GM04503 (cell line): ENCODE measurements at places on chromosomes 13 and 19.
A peak's percentile ranks its signal among the peaks of the same experiment; 100 is the strongest.

DNA sequence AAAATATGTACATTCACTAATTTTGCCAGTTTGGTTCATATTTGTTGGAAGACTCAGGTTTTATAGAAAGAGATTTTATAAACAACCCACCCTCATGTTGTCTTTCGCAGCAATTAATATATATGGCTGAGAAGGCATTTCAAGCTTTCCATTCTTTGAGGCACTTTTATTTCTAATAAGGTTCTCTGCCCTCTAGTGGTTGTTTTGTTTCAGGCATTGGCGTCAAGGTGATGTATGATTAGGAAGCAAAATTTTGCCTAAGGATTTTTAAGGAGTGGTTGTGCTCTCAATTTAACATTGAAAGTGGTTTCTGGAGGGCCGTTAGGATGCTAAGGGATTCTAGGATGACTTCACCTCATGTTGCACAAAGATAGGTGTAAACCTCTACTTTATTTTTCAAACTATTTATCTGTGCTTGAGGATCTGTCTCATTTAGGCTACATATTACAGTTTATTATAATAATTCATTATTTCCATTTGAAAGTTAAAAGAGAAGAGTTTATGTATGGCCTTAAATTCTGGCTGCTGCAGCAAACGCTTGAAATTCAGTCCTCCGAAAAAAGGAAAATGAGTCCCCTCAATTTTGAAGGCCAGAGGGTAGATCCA, 35.9 kb downstream of the OXGR1 start:
- DNase-seq, result no peak

GRCh38 chr13:42984026-42984425, 8.0 kb downstream of the EPSTI1 start:
- no peak for DNase-seq

DNA sequence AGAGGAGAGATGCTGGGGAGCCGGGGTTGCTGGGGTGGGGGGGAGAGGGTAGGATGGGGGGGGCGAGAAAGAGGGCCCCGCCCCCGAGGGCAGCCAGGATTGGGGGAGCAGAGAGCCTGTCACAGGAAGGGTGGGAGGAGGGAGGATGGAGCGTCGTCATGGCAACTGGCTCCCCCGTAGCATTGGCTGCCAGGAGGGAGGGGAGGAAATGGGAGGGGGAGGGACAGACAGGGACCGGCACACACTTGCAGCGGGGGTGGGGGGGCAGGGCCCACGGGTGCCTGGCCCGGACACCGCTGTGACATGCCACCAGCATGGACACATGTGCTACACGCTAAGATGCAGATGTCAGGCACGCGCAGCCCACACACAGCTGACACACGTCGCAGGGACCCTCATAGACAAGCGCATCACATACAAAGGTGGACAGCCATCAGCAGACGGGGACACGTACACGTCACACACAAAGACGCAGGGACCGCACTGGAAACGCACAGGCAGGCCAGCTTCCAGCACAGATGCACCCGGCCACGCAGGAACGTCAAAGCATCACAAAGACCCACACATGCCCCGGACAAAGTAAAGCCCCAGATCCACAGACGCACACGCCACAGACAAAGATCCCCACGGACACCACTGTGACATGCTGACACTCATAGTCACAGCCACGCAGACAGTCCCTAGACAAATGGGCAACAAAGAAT, at the start of gene LMTK3:
Gene LMTK3 (minus strand): TSS at position 36 of the 704 bp plus-strand sequence. CDS start 259 bp downstream, outside the sequence.
- DNase-seq, result no peak

- no peak for DNase-seq
Observed at GRCh38 chr13:114286808-114287207, 5.4 kb downstream of the UPF3A start.

DNA sequence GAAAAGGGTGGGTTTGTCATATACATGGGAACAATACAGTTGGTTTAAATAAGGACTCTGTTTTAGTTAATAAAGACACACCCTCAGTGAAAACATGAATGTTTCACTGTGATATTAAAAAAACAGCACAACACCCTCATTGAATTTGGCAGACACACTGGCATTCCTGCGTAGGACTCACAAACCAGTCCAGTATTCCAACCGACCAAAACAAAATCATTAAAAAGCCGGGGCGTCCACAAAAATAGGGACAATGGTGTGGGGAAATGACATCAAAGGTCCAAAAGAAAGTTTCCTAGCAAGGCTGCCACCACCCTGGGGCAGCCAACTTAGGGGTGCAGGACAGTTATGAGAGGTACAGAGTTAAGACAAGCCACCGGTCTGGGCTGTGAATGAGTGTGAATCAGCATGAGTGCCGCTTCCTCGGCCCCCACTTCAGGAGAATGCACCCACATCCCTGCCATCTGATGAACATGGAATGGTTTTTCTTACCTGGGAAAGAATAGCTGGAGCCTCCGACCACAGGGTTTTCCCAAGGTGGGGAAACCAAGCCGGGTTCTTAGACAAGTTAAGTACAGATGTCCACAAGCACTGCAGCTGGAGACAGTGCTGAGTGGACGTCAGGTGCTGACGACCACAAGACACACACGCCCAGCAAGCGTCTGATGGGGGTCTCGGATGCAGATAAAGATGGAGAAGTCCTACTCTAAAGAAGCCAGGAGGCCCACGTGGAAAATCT, 73.3 kb downstream of the KLF2 start:
- DNase-seq, result no peak

DNA sequence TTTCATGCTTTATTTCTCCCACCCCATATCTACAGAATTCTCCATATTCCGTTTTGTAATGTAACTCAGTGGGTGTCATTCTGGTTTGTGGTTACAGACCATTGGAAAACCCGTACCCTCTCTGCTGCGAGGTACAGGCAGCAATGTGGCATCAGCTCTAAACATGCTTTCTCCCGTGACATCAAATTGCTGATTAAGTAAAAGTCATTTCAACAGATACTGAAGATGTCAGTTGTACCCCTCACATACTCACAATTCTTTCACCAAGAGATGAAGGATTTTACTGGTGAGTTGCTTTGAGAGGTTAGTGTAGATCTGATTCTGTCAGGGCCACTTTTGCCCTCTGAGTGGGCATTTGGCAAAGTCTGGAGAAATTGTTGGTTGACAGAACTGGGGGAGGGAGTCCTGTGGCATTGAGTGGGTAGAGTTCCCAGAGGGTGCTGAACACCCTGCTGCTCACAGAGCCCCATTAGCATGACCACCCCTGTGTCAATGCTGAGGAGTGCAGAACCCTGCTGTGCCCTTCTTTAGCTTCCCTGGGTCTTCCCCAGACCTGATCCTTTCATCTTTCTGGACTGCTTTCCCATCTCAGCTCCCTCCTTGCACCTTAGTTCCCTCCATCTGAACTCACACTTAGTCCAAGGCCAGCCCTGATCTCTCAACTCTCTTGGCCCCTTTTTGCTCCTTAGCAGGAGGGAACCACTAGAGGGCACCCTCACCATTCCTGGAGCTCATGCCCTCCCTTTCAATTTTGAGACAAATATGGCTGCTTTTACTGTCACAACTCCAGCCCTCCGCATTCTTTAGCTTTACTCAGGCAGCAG, 39.9 kb upstream of the CEACAM8 start:
- DNase-seq, result no peak

GRCh38 chr19:5115771-5116202, 146.9 kb downstream of the KDM4B start:
- DNase-seq, result peak; percentile 84

DNA sequence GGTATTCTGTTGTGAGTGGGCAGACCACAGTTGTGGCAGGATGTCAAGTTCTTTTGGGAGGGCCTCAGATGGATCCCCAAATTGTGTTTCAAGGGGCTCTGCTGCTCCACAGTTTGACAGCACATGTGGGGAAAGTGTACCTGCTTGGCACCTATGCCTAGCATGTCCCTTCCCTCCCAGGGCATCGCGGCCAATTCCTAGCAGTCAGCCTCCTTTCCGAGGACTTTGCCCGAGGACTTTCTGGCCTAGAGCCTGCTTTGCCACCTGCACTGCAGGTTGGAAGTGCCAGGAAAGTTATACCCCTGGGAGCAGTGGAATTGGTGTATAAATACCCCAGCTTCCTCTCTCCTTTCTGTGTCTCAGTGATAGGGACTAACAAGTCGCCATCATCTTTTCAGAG, 11.9 kb upstream of the GPR12 start:
- DNase-seq, result no peak

DNA sequence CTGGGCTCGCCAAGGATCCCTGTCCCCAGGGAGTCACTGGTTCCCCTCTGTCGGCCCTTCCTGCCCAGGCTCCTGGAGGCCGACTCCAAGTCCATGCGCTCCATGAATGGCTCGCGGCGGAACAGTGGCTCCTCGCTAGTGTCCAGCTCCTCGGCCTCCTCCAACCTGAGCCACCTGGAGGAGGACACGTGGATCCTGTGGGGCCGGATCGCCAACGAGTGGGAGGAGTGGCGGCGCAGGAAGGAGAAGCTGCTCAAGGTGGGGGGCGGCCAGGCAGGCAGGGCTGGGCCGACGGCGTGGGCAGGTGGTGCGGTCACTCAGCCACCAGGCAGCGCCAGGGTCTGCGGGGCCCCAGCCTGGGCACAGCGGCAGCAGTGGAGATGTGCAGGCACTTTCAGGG, 17.6 kb downstream of the EVI5L start:
- DNase-seq, result no peak

GRCh38 chr13:34933349-34933748, 8.7 kb upstream of the NBEA start:
- DNase-seq, result no peak

DNA sequence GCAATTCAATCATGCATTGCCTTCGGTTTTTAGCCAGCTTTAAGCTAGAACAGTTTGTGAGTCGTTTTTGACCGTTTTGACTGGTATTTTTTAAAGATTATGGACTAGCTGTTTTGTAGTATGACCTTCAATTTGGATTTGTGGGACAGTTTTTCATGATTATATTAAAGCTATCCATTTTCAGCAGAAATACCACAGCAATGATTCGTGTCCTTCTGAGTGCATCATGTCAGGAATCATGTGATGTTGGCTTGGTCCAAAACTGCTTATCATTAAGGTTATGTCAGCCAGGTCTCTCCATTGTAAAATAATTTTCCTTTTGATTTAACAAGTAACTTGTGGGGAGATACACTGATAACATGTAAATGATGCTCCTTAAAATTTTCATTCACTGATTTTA, 229.0 kb downstream of the POSTN start:
- DNase-seq, result no peak

GRCh38 chr13:25157681-25158080, 14.4 kb downstream of the AMER2 start:
- DNase-seq, result no peak

GRCh38 chr19:39156326-39157230, 31.0 kb downstream of the PAK4 start:
- DNase-seq, result no peak

GRCh38 chr19:46021531-46022041, 1.3 kb downstream of the PGLYRP1 start:
- DNase-seq, result no peak

DNA sequence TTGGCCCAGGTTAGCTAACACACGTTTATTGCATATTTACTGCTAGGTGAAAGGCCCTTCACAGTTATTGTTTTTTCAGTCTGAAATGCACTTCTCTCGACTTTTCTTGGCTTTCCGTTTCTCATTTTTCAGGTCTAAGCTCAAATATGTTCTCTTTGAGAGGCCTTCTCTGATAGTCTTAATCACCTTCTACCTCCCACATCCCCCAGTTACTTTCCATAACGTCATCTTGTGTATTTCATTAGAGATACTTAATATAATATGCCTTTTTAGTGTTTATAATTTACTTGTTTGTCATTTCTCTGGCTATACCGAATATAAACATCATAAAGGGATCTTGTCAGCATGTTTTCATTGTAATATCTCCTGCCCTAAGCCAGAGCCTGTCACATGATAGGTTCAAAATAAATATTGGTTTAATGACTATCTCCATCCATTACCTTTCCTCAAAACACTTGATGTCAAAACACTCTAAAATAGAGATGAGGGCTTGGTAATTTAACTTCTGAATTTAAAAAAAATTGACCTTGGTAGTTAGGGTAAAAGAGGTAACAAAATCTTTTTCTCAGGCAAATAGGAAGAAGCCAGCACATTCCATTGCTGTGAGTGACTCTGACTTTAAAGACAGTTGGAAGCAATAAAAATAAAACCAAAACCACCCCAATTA, 168.6 kb upstream of the RFC3 start:
- peak; percentile 31 for DNase-seq

DNA sequence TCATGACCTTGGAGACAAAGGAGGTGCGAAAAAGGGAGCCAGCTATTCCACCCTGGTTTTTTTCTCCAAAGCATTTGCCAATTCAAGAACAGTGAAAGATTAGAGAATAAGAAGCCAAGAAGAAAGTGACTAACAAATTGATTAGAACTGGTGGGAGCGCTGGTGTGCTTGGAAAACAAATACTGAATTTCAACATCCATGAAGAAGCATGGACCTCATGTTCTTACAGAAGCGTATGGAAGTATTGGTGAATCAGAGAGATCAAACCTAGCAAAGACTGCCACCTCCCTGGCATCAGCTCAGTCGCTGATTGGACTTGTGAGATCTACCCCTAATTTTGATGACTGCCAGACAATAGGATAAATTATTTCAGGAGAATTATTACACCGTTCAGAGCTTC, 195.3 kb downstream of the ITGBL1 start:
- DNase-seq, result no peak

DNA sequence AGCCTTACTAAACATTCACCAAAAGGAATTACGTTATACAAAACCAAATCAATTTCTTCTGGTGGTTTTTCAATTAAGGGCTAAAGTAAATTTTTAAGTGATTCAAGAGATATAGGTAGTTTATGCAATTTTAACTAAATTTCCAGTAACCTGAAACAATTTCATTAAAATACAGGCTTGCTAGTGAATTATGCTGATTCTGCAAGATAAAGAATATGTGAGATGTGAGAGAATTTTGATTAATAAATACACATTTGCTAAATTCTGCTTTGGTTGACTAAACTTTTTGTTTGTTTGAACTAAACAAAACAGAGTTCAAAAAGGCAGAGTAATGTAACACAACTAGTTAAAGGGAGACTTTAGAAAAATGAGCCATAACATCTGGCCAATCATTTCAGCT, 27.1 kb downstream of the FGF14 start:
- DNase-seq, result no peak

GRCh38 chr13:47076500-47076899, 179.6 kb upstream of the HTR2A start:
- peak; percentile 50 for DNase-seq

- DNase-seq, result no peak
Observed at GRCh38 chr13:60869225-60869624, 472.2 kb downstream of the TDRD3 start.
